ENCODE measurements at places on chromosomes 3 and 15. TPM values are rescaled to one million over a fixed set of nuclear protein-coding genes. Genes with fewer than 3 reads are reported as not detected.

DNA sequence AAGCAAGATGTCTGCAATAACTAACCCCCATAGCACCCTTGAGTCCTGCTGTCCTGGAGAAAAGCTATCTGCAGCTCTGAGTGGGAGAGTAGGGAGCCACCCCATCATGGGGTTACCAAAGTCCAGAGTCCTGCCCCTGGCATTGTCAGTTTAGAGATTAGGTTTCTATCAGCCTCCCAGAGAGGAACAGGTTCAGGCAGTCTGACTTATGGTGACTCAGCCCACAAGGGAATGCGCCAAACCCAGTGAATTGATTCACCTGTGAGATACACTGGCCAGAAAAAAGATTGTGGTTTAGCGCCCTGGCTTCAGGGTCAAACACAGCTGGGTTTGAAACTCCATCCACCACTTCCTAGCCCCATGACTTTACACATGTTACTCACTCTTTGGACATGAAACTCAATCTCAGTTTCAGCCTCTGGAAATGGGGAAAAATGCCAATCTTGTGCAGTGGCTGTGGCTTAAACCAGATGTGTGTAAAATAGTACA is 263.6 kb upstream of the HES1 start:
- no peak for DNase-seq

DNA sequence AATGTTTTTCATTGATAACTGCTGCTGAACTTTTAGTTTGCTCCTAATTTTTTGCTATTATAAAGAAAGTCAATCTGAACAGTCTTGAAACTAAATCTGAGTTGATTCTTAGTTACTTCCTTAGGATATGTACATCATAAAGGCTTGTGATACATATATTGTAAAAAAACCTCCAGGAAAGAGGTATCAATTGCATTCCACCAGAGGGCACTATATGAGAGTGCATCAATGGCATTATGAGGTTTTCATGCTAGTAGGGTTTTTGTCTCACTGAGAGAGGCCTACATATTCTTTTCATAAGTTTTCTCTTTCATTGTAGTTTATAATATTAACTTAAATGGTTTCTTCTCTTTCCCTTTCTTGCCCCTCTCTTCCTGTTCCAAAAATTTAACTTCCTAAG is 46.9 kb downstream of the PIK3R4 start:
- no peak for DNase-seq

- no peak for DNase-seq
Measured at GRCh38 chr3:63521657-63522056, 130.8 kb upstream of the SNTN start.

DNA sequence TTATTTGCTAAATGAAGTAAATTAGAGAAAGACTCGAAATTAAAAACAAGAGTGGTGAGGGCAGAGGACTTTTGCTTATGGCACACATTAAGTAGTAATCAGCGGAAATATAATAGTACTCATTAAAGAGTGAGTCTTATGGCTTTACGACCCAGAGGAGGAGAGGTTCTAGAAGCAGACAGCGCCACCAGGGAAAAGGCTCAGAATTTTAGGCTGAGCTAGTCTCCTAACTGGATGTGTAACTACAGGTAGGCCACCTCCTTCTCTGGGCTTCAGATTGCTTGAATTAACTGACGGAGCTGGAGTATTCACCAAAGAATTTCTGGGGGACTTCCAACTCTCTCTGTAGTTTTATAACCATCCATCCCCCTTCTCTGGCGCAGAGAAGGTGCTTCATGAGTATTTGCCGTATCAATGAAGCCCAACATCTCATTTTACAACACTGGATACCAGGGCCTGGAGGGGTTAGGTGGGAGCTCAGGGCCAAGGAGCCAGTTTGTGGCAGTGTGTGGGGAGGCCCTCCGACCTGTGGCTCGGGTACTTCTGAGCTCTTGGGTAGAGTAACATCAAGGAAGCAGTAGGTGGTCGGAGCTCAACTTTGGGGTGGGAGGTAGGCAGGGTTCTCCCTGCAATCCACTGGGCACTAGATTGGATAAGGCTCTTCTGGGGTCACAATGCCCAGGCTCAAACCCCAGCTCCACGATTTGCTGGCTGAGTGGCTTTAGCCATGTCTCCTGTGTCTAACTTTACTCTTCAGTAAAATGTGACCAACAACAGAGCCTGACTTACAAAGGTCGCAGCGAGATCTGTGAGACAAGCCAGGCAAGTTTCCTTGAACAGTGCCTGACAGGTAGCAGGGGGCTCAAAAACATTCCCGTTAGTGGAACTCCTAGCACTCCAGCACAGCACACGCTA is 1.1 kb downstream of the CHCHD4 start:
- no peak for DNase-seq

DNA sequence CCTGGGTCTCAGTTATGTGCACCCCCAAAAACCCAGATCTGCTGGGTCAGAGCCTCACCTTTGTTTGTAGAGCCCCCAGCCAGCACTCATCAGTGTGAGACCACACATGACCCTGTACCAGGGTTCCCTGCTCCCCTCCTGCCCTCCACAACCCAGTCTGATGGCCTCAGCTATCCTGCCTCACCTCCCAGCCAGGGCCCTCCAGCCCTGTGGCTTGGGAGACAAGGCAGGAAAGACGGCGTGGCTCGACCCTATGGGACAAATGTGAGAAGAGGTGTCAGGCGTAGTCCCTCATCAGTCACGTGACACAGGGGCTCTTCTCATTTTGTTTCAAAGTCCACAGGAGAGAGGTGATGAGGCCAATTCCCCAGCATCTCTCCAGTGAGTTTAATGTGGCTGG is 28.3 kb upstream of the PRR23E start:
- no peak for DNase-seq

- no peak for DNase-seq
Measured at GRCh38 chr15:29815000-29815710, 7.1 kb downstream of the TJP1 start.

DNA sequence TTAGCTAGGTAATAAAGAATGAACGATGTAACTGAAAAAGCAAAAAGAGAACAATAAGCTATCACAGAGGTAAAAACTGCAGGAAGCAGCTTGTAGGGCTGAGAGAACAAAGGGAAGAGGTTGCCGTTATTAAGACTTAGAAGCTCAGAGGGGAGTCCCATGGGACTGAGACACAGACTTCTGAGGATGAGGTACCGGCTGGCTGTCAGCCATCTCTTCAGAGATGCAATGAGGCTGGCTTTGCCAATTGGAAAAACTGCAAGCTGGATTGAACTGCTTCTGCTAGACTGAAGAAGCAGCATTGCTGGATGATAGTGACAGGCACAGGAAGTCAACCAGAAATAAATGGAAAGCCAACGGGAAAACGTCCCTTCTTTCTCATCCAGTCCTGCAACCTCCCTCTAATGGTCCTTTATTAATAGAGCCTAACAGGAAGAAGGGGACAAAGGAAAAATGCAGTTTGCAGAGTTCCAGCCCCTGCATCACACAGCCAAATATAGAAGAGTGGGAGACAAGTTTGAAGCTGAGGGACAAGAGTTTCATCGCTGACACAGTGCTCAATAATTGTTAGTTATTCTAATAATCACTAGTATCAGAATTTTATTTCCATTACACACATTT is 21.1 kb upstream of the KLHL6 start:
- no peak for DNase-seq

- DNase-seq = no peak
Measured at GRCh38 chr15:73319460-73320245, 49.1 kb downstream of the HCN4 start.

- no peak for DNase-seq
Measured at GRCh38 chr15:25247407-25248038, 191.3 kb downstream of the UBE3A start.

- DNase-seq = peak; percentile 21
Measured at GRCh38 chr3:138118612-138119422, 3.4 kb upstream of the DZIP1L start.

- DNase-seq = no peak
Measured at GRCh38 chr3:22089284-22089683, 338.3 kb upstream of the ZNF385D start.

- DNase-seq = no peak
Measured at GRCh38 chr3:112085735-112086075, 484 bp upstream of the C3orf52 start.

DNA sequence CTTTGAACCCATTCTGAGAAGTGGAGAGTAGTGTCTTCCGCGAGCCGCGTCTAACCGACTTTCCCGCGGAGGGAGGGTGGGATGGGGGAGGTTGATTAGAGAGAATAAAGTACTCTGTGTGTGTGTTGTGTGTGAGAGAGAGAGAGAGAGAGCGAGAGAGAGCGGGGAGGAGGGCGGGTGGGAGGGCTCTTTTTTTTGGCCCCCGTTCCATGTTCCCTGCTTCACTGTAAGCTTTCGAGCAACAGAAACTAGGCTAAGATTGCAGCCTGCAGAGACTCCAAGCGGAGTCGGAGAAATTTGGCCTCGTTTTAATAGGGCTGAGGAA is 1.6 kb upstream of the MEIS2 start:
- DNase-seq = no peak

- no peak for DNase-seq
Measured at GRCh38 chr15:75542386-75542797, 36.7 kb downstream of the PTPN9 start.

- no peak for DNase-seq
Measured at GRCh38 chr15:35874260-35874905, 328.4 kb upstream of the DPH6 start.

DNA sequence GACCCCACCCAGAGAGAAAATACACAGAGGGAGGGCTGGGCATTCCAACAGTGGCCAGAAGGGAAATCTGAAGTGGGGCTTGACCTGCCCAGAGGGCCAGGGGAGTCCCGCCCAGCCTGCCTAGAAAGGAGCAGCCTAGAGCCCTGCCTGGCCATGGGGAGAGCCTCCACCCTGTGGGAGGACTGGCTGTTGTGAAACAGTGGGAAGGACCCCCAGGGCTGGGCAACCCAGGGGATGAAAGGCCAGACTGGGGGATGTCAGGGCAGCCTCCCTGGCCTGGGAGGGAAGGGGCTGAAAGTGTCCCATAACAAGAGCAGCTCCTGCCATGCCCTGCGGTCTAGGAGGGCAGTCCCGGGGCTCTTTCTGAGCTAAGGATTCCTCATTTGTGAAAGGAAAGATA is 69.0 kb downstream of the SLC12A8 start:
- DNase-seq = no peak

Gene BDH1
- total RNA-seq = 43.4 TPM

Gene CLSTN2
- not detected for total RNA-seq

Gene SPG11
- 137 TPM for total RNA-seq

Gene GPR149
- total RNA-seq = not detected

Gene PLA2G4D
- not detected for total RNA-seq

Gene IL5RA
- total RNA-seq = 1.1 TPM

Gene HTR3E
- not detected for total RNA-seq

Measured in naive thymus-derived CD4-positive, alpha-beta T cell (primary cell).